Kidney (tissue), 22 donors: ENCODE measurements at places on chromosomes 6 and 20. TPM values are rescaled to one million over a fixed set of nuclear protein-coding genes. Genes with fewer than 3 reads are reported as not detected.
A peak's percentile ranks its signal among the peaks of the same experiment; 100 is the strongest.

DNA sequence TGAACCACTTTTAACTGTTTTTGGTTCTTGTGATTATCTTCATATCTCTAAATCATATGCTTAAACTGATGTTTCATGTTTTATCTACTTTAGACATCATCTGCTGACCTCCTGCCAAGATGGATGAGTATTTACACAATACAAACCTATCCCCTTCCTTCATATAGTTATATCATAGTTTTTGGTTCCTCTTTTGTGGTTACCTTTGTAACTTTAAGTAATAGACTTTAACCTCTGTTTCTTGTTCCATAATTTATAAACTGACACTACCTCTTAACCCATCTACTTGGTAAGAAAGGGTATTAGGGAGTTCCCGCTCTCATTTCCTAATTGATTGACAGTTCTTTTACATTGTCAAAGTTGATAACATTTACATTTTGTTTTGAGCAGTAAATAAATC lies 11.9 kb downstream of the PCMT1 start:
- DNase-seq: no peak

GRCh38 chr6:75824160-75824559 lies 75.1 kb downstream of the MYO6 start:
- no peak for DNase-seq

GRCh38 chr20:37823296-37823980 lies 79.5 kb upstream of the VSTM2L start:
- peak; percentile 54 for DNase-seq

GRCh38 chr20:63497138-63497945 lies 1.5 kb downstream of the EEF1A2 start:
- DNase-seq: no peak

- DNase-seq: no peak
Observed at GRCh38 chr6:56815436-56815835, 139.5 kb upstream of the BEND6 start.

DNA sequence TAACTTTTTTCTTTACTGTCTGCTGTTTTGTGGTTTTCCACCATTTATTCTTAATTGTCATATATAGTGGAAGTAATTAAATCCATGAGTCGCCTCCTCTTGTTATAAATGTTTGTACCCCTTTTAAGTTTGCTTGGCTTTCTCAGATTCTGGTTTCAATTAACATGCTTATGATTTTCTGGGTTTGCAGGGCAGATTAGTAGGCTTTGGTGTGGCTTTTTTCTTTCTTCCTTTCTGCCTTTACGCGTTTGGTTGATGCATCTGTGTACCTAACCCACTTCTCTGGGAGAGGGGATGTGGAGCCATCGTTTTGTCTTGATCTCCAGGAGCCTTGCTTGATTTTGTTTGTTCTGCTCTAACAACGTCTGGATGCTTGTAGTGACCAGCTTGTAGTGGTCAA lies 100.4 kb downstream of the JARID2 start:
- no peak for DNase-seq

DNA sequence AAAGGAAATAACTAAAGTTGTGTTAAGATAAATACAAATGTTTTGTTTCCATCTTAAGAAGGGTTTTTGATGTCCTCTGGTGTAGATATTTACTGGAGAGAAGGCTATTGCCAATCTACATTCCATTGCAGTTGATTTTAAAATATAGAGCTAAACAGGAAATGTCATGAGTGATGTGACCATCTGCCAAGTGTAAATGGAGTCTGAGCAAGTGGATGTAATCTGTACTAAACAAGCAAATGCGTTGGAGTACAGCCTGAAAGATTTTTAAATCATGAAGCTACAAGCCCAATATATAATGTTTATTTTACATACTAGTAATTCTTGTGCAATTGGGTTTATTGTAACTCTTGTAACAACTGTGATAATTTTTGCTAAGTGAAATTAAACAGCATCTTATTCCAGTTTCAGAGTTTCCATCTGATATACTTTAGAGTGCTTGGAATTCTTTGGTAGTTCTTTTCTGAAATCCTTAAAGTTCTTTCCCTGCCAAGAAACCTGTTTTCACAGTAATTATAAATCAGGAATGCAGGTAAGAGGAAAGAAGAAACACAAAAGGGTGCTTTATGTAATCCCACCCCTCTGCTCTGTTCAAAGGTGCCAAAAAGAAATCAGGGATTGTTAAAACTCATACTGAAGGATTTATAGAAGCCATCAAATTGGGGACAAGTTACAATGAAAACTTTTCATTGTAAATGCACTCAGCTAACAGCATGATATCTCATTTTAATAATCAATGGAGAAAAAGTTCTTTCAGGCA lies 47.2 kb upstream of the FLRT3 start:
- DNase-seq: no peak

GRCh38 chr6:35223396-35223795 lies 9.6 kb downstream of the SCUBE3 start:
- DNase-seq: no peak

DNA sequence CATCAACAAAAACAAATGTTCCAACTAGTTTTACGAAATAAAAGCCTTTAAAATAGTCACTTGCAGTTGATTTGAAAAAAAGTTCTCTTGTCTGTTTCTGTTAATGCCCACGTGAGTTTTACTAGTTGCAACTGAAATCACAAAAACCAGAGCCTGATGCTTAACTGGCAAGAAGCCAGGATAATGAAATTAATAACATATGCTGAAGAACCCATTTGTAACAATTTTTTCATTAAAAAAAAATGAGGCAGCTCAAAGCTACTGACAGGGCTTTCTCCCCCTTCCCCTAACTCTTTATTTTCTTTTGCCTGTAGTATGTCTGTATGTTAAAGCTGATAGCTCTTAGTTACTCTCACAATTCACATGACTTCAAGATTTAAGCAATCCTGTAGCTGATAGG lies 132.7 kb upstream of the EYA4 start:
- DNase-seq: no peak

GRCh38 chr6:16168858-16169257 lies 40.0 kb downstream of the MYLIP start:
- no peak for DNase-seq

DNA sequence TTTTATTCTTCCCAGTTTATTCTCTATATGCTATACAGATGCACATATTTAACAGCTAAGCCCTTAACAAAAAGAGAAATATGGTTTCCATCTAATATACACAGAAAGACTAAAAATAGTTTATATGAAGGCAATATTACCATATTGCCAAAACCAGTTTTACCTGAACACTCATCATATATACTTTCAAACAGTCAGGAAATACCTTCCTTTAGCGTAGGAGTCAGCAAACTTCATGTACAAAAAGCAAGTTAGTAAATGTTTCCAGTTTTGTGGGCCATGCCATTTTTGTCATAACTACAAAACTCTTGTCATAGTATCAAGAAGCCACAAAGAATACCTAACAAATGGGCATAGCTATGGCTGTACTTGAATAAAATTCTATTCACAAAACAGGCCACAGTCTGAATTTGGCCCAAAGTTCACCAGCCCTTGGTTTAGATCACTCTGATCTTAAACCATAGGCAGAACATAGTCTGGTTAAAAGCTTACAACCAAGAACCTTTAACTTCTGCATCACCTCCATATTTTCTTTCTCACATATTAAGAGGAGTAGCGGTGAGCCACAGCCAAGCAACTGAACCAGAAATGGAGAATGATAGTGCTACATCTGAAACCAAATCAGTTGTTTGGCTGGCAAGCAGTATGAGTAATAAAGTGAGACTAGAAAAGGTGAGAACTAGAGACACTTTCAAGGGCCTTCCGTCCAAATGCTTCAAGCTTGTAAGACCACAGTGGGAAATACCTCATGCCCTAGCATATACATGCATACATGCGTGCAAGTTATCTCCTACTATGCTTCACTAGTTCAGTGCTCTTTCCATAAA lies 116.6 kb downstream of the PTPRK start:
- DNase-seq: no peak

TTLL9 gene
- 0.82 TPM for polyA plus RNA-seq

HLA-DMB gene
- 45.5 TPM for polyA plus RNA-seq

KIF13A gene
- polyA plus RNA-seq: 12.6 TPM

GJA10 gene
- polyA plus RNA-seq: not detected

PRSS16 gene
- polyA plus RNA-seq: 5.1 TPM

WFDC5 gene
- not detected for polyA plus RNA-seq
